NCI-H748 treated with DMSO at 0.1 percent for 48 hours (cell line): ENCODE measurements at places on chromosomes 12 and 14.

GRCh38 chr14:69133206-69134125 lies 19.5 kb downstream of the DCAF5 start:
- no peak for DNase-seq

- DNase-seq = no peak
These were observed 183.2 kb downstream of the TMEM117 start for GRCh38 chr12:44019118-44019517.

DNA sequence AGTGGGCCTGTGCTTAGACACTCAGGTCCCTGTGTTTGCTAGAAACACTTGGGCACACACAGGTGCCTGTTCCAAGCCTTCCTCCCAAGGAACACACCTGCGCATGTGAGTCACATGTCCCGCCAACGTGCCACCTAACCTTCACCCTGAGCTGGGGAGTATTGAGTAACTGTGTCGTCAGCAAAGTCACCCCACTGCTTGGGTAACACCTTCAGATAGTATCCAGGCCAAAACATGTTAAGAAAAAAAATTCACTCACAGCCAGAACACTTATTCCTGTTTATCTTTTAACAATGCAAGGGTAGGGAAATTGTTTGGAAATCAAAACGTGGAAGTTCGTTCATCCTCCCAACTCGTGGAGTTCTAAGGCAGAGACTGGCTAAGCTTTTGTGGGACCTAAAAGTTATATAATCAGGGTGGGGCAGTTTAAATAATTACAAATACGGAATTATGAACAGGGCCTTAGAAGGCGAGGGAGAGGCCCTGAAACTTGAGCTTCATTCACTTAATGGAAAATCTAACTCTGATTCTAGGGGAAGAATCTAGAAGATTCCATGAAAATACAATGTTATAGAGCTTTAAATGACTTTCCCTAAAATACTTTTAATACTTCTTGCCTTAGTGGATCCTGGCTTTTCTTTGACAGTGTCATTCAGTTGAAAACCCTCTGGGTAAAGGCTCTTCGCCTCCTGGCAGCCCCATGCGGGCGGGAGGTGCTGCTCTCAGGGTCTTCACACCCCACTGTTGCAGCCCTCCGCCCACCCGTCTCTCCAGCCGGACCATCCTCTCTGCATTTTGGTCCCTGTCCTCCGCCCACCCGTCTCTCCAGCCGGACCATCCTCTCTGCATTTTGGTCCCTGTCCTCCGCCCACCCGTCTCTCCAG lies 30.3 kb upstream of the ADIPOR2 start:
- no peak for DNase-seq

DNA sequence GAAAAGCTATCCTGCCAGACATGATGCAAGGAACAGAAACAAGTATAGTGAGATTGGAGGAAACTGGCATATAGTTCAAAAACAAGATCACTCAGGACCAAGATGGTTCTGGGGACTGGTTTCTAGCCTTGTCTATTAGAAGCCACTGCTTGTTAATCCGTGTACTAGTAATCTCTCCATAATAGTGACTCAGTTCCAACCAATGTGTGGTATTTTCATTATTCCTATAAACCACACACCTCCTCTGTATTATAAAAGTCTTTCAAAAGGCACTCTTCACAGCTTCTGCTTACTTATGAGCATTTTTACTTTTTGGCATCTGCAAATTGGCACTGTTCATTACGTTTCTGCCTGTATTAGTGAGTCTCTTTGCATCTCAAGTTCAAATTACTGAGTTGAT lies 140.3 kb downstream of the SLC6A15 start:
- no peak for DNase-seq

GRCh38 chr14:102390064-102390855 lies 27.5 kb downstream of the TECPR2 start:
- no peak for DNase-seq

DNA sequence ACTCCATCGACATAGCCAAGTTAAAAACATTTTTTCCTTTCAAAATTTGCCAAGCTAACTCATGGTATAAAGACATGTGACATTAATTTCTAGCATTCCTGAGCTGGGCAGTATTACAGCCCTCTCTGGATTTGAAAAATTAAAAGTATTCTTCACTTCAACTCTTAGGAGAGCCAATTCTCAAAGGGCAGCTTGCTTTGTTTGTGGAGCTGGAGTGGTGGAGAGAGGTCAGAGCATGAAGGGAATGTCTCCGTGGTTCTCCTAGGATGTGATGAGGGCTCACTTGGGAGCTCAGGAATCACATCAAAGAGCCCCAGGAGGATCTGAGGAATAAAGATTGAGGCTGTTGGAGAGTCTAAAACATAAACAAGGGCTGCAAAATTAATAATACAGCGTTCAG lies 46.9 kb upstream of the RGS6 start:
- no peak for DNase-seq

GRCh38 chr12:57590479-57590863 lies 521 bp upstream of the PIP4K2C start:
- no peak for DNase-seq

DNA sequence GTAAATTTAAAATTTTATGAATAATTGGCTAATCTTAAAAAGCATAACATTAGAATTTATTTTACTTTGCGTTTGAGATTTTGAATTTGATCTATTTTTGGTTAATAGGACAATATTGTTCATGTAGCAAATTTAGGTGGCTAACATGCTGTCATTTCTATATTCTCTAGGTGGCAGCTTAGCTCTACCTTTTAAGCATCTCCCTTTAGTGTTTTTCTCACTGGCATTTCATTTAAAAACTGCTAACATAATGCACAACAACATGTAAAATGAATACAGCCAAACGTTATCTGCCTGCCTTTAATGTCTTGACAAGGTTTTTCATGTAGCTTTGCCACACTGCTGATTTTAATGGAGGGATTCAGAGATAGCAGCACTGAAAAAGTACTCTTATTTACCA lies 272.4 kb upstream of the FBXO33 start:
- DNase-seq = no peak

DNA sequence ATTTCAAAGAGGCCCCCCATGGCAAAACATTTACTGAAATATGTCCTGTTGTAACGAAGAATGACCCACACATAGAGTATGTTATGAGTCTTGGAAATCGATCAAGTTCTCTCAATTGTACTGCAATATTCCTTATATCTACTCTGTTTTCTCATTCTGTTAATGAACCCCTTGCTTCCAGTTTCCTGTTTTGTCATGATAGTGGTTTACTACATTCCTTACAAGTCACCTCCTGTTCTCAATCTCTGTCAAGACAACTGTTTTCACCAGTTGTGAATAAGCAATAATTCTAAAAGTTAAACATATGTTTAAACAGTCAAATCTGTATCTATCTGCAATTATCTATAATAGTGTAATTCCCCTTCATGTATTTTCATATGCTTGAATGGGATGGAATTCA lies 16.4 kb upstream of the ARID2 start:
- DNase-seq = no peak

DNA sequence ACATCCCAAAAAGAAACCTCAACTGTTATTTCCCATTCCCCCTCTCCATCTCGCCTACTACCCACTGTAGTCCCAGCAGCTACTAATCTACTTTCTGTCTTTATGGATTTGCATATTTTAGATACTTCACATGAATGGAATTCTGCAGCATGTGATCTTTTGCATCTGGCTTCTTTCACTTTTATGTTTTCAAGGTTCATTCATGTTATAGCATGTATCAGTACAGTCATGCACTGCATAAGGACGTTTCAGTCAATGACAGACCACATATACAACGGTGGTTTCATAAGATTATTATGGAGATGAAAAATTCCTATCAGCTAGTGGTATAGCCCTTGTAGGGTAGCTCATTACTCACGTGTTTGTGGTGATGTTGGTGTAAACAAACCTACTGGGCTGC lies 24.5 kb downstream of the PCNX4 start:
- DNase-seq = no peak

- no peak for DNase-seq
These were observed 9.2 kb downstream of the NOS1 start for GRCh38 chr12:117352206-117352605.

GRCh38 chr12:57129321-57129842 lies 1.1 kb downstream of the LRP1 start:
- no peak for DNase-seq

DNA sequence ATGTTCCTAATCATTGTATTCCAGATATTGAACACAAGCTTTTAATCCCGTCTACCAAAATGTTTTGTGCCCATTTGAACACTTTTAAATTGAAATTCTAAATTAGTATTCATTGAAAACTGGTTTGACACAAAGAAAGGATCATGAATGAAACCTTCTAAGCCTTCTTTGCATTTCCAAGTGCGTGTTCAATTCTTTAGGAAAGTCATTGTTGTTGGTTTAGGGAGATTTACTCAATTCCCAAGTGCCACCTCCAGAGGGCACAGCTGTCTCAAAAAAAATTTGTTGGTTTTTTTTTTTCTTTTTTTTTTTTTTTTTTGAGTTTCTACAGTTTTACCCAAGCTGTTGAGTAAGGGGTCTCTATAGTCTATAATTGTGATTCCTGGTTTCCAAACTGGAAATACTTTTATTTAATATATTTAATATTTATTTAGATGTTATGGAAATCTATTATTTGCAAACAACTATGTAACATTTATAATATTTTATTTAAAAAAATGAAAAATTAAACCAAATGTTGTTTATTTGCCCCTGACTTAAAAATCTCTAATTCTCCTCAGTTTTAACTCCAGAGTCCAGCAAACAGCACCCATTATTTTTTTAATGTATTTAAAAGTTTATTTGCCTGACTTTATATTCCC lies 79.9 kb downstream of the NEDD1 start:
- peak; percentile 75 for DNase-seq

DNA sequence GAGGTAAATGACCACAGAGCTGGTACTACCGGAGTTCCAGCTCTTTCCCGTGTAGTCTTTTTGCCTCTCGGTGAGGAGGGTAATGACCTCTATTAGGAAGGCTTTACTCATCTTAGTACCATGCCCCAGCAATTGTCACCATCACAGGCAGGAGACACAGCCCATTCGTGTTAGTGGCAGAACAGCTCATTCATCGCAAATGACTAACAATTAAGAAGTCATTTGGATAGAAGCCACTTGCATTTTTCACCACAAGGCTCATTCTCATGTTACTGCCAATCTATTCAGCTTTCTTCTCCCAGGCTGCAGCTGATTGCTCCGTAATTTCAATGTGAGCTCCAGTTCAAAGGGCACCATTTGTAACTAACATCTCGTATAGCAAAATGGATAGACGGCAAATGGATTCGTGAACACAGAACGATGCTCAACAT lies 718.8 kb upstream of the TMEM132C start:
- DNase-seq = peak; percentile 98

DNA sequence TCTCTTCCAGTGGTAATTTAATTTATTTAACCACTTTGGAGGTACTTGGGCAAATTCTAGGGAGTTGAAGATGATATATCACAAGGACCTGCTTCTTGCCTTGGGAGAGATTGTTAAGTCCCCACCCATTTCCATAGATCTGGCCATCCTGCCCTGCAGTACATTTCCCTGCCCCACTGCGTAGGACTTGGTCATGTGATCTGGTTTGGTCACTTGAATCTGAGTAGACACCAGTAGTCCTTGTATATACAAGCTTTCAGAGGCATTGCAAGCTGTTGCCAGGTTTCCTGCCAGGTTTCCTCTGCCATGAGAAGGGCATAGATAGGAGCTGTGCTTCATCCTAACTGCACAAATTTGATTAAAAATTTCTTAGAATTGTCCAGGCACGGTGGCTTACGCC lies 200.0 kb downstream of the ADAMTS20 start:
- no peak for DNase-seq

GRCh38 chr14:43587183-43587582 lies 919.9 kb downstream of the FSCB start:
- DNase-seq = no peak

GRCh38 chr12:94025756-94026155 lies 122.6 kb upstream of the PLXNC1 start:
- no peak for DNase-seq

- DNase-seq = no peak
These were observed 260.9 kb downstream of the ITPR2 start for GRCh38 chr12:26572137-26572536.

- no peak for DNase-seq
These were observed 152.5 kb downstream of the SAMD4A start for GRCh38 chr14:54719406-54719805.

DNA sequence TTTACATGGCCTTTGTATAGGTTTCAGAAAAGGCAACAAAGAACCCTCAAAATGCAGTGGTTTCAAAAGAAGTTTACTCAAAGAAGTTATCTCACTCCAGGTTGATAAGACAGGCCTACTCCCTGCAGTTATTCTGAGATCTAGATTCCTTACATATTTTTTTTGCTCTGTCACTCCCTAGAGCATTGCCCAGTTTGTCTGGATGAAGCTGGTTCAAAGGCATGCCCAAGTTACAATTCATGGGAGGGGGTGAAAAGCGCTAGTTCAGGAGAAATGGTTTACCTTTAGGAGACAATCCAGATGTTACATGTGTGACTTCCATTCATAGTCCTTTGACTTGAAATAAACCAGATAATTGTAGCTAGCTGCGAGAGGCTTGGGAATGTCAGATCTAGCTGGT lies 115.0 kb downstream of the TPH2 start:
- no peak for DNase-seq

DNA sequence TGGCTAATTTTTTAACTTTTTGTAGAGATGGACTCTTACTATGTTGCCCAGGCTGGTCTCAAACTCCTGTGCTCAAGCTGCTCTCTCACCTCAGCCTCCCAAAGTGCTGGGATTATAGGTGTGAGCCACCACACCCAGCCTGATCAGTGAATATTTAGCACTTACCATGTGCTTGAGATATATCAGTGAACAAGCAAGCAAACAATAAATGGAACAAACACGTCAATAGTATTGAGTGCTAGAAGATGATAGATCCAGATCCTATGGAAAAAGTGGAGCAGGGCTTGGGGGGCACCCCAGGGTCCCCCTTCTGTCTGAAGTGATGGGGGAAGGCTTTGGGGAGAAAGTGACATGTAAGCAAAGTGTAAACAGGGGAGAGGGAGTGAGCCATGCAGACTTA lies 83.8 kb downstream of the NT5DC3 start:
- DNase-seq = no peak

DNA sequence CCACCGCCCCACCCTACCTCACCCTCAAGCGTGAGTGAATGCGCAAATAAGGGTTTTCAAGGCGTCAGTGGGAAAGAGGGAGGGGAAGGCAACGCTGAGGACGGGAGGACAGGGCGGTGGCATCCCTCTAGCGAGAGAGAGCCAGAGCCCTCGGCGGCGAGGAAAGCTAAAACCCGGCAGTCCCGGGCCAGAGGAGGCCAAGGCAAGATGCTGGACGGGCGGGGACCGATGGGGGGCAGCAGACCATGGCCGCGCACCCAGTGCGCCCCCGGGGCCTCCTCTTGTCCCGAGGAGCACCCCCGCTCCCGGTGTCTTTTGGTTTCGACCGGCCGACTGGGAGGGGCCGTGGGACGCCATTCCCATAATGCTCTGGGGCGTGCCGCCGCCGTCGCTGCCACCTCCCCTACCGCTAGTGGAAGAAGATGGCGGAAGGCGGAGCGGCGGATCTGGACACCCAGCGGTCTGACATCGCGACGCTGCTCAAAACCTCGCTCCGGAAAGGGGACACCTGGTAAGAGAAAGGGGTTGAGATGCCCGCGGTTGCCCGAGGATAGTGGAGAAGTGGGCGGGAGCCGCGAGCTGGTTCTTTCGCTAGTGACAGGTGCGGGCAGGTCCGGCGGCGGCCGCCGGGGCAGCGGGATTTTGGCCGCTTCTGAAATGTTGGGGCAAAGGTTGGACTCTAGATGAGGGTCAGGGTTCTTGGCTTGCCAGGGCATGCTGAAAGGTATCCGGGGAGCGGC lies at the start of gene USP15:
Gene USP15, plus strand, starts transcription at position 412 of the 740 bp plus-strand sequence. Its CDS starts 11 bp downstream, at position 423.
- peak; percentile 81 for DNase-seq

- DNase-seq = no peak
These were observed 137.2 kb upstream of the E2F7 start for GRCh38 chr12:77202457-77203060.
